ENCODE measurements at places on chromosomes 13 and 19.

DNA sequence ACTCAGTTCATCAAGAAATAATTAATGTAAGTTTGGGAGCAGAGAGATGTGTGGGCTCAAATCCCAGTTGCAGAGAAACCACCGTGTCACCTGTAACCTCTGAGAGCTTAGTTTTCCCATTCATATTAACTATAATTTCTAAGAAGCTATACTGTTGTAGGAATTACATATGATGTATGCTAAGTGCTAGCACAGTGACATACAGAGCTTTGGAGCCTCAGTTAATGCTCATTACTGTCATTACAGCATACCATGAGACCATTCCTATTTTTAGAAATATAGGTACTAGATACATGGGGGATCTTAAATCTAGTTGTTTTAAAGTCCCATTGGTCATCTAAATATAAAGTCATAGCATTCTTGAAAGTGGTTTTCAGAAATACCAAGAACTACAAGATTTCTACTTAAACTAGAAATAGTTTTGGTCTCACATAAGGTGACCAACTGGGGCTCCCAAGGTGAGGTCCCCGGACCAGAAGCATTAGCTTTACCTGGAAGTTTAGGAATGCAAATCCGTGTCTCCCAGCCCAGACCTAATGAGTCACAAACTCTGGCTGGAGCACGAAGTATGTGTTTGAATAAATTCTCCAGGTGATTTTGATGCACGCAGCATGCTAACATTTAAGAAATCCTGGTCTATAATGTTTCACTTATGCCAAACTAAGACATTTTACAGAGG, 144.6 kb downstream of the LACC1 start:
- no peak for DNase-seq

- no peak for DNase-seq
Measured at GRCh38 chr19:47161876-47162489, 31.3 kb downstream of the SAE1 start.

- no peak for DNase-seq
Measured at GRCh38 chr13:46160471-46161066, 21.4 kb downstream of the LCP1 start.

GRCh38 chr19:2800506-2800905, 15.2 kb downstream of the THOP1 start:
- no peak for DNase-seq

- DNase-seq, result no peak
Measured at GRCh38 chr13:102825921-102826706, 19.7 kb upstream of the ERCC5 start.

- DNase-seq, result peak; percentile 65
Measured at GRCh38 chr13:114282041-114282670, 755 bp downstream of the UPF3A start.

DNA sequence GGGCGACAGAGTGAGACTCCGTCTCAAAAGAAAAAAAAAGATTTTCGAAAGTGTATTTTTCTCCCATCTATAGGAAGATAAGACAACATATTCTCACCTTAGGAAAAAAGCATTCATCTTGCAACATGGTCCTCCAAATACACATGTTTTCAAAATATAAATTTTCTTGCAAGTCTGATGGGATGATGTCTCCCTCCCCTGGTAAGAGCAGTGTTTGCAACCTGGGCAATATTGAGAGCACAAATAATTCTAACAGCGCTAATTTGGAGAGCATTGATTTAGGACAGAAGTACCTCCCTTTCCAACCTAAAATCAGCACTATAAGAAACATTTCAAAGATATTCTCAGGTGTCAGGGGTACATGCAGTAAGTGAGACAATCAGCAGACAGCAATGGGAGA, 61.0 kb upstream of the SHISA2 start:
- no peak for DNase-seq

GRCh38 chr13:42361701-42362100, 89.7 kb downstream of the AKAP11 start:
- no peak for DNase-seq

DNA sequence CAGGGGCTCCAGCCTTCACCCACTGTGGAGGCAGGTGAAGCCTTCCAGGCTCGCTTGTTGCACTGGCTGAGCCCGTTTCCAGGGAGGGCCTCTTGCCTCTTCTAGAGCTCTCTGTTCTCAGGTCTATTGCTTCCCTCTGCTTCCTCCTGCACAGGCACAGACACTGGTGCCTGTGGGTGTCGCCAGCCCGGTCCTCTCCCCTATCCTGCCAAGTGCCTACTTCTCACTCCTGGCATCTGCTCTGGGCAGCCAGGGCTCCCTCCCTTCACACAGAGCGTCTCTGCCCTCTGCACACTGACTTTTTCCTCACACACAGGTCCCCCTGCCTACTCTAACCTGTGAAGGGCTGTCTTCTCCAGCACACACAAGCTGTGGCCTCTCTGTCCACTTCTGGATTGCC, 60.3 kb downstream of the SLC7A9 start:
- DNase-seq, result peak; percentile 45

- no peak for DNase-seq
Measured at GRCh38 chr19:677201-677600, 1.0 kb downstream of the FSTL3 start.

- DNase-seq, result peak; percentile 62
Measured at GRCh38 chr19:13823256-13823655, 28.0 kb downstream of the ZSWIM4 start.

DNA sequence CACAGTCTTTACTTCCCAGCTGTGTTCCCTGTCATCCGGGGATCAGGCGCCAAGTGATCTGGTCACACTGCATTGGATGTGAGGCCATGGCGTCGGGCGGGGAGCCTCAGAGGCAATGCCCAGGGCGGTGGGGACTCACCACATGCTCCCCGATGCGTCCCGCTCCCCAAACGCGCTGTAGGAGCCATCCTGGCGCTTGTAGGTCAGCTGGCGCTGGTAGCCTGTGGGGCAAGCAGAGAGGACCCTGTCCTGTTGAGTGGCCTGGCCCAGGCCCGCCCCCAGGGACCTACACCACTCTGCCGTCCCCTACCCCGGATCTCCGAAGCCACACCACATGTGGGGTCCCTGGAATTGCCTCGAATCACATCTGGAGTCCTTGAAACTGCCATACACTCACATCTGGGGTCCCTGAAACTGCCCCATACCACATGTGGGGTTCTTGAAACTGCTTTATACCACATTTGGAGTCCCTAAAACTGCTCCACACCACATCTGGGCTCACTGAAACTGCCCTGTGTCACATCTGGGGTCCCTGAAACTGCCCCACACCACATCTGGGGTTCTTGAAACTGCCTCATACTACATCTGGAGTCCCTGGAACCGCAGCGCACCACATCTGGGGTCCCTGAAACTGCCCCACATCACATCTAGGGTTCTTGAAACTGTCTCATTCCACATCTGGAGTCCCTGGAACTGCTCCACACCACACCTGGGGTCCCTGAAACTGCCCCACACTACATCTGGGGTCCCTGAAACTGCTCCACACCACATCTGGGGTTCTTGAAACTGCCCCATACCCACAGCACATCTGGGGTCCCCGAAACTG, 33.2 kb downstream of the F2RL3 start:
- DNase-seq, result no peak

GRCh38 chr13:106513025-106513983, 22.2 kb downstream of the EFNB2 start:
- DNase-seq, result no peak

DNA sequence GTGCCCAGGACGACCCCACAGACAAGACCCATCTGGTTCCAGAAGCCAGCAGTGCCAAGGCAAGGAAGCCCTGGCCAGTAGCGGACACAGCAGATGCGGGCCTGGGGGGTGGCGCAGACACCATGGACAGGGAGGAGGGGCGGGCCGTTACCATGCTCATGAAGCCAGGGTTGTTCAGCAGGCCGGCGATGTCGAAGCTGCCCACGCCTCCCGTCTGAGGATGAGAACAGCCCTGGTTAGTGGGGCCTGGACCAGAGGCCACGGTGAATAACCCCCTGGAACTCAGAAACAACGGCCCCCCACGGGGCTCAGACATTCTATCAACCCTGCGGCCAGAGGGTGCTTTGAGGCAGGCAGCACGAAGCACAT, 21.5 kb upstream of the SLC39A3 start:
- no peak for DNase-seq

GRCh38 chr19:28847468-28847867, 365.5 kb downstream of the UQCRFS1 start:
- no peak for DNase-seq

Data from NCI-H2029 (cell line).